ENCODE measurements at places on chromosomes 7 and 10.
A peak's percentile ranks its signal among the peaks of the same experiment; 100 is the strongest.

DNA sequence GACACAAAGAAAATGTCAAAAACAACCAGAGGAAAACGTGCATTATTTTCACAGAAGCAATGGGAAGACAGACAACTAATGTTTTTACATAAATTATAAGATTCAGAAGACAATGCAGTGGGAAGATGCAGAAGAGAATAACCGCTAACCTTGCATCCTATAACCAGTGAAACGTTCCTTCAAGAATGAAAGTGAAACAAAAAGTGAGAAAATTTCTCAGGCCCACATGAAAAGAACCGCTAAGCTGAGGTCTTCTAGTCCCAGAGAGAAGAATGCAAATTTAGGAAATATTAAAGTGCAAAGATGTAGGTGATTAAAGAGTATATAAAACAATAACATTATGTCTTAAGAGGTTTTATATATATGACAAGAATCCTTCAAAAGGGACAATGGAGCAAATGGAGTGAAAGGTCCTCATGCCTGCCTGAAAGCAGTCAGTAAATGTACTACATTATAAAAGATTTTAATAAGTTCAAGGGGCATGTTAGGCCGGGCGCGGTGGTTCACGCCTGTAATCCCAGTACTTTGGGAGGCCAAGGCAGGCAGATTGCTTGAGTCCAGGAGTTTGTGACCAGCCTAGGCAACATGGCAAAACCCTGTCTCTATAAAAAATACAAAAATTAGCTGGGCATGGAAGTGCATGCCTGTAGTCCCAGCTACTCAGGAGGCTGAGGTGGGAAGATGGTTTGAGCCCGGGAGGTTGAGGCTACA, 43.1 kb upstream of the DDC start:
- no peak for DNase-seq

DNA sequence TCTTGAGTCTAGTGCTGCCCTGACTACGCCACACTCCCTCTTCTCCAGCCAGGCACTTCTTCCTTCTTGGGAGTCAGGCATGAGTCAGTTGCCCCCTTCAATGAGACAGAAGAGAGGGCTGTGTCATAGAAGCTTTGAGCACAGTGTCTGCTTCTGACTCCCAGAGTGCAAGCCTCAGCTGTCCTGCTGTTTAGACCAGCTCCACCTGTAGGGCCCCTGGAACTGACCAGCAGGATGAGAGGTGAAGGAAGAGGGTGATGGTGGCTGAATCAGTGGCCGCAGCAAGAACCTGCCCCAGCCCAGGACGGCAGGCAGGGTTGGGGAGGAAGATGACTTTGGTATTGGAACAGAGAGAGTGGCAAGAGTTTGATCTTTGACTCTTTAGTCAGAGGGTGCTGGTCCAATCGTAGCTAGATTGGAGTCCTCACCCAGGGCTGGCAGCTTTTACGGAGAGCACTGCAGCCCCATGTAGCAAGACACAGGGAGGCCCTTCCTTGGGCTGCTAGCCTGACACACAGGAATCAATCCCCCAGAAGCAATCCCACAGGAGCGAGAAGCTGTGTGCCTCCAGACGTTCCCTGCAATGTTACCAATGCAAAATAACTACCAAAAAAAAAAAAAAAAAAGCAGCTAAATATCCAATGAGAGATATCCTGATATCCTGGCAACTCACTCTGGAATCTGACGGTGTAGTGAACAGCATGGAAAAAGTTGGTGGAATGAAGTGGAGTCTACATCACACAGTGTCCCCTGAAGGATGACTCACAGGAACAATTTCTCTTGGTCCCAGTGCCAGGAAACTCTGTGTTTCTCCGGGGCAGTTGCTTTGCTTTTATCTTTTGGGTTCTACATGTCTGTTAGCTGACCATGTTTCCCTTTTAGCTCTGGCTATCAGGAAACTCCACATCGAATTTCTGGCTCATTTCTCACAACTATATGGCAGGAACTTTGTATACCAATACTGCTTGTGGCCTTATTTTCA, 6.9 kb downstream of the C10orf62 start:
- DNase-seq = peak; percentile 89

GRCh38 chr7:137847568-137848050, 835 bp upstream of the DGKI start:
- no peak for DNase-seq

- no peak for DNase-seq
Measured at GRCh38 chr10:128622706-128623105, 496.5 kb upstream of the MKI67 start.

DNA sequence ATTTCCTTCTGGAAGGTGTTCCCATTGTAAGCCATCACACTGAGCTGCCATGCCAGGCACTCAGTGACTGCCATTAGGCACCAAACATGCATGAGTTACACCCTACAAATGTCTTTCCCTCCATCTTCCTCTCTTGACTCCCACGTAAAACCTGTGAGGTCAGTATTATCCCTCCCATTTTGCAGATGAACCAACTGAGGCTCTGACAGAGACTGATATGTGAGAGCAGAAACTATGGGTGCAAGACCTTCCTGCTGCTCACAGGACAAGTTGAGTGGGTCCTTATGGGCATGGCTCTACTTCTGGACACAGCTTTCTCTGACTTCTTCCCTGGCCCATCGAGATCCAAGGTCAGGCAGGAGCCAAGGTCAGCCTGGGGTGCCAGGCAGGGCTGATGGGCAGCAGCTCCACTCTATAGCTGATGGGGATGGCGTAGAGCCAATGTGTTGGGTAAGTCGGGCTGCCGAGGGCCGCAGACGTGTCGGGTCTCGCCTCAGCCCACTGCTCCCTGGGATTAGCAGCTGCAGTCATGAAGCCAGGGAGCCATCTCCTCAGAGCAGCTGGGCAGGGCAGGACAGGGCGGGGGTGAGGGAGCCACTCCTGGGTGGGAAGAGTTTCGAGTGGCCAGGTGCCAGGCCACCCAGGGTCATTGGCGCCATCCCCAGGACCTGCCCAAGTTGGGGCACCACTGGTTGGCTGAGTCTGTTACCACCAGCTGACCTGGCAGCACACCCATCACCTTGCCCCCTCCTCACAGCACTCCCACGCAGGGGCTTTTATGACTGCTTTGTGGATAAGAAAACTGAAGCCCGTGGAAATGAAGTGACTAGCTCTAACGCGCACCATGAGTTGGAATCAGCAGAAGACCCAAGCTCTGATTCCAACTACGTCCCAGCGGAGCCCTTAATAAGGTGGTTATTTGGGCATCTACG, 117.8 kb upstream of the ZMIZ1 start:
- DNase-seq = no peak

DNA sequence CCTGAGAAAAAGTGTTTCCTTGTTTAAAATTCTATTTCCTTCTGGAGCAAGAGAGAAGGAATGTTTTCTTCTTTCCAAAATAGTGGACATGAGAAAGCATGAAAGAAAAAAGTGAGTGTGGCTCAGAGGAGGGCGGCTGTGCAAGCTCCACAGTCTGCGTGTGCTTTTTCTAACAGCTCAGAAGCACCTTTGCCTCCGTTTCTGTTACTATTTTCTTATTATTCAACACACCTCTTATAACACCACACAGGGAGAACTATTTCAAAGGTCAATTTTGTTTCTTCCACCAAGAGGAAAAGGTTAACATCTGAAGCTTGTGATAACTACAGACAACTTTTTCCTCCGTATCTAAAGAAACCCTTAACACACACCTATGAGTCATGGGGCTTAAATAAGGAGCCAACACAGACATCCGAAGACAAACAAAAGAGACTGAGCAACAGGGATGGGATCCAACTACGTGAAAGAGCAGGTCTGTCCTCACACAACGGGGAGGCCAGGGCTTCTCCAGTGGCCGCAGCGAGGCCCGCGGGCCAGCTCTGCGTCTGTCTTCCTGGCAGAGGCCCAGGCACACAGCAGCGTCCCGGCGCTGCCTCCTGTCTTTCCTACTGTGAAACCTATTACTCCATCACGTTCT, 36.2 kb upstream of the NCAPG2 start:
- peak; percentile 72 for DNase-seq

DNA sequence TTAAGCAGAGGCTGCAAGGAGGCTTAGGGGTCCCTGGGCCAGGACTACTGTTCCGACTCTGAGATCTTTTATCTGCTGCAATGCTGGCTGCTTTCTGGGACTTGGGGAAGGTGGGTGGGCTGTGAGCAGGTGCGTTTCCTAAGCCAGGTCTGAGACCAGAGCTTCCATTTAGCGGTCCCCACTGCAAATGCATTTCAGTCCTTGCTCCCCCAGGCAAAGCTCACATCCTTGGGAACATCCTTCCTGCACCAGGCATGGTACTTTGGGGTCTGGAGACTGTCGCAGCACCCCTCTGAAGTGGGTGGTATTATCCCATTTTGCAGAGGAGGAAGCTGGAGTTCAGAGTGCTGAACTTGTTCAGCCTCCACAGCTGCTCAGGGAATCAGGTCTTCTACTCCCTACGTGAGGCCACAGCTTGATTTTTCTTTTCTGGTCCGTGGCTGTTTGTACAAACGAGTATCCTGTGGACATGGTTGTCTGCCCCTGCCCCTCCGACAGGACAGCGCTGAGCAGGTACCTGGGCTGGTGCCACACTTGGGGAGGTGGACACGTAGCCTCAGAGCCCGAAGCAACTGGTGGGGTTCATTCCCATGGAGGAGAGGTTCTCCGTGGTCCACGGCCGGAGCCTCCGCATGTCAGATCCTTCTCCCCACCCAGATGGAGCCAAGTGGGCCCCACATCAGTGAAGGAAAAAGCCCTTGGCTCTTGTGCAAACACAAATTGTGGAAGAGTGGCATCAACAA, 20.0 kb downstream of the ZMIZ1 start:
- DNase-seq = no peak

DNA sequence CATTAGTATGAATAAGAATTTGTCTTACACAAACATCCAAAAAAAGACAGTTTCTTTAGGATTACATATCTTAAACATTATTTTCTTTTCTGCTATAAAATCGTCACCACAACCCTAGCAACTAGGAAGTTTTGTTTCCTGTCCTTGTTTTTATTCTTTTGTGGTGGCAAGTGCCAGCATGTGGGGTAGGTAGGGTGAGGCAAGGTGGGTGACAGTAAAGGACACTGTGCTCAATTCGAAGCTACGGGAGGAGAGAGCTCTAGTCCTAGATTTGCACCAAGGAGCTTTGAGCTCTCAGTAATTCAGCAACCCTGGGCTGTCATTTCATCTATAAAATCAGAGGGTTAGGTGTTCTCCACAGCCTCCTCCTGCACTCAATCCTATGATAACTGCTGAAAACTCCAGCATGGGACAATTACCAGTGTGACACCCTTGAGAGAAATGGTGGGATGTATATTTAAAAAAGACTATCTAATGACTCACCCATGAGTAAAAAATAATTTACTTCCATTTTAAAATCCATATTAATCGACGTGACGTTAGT, 187.1 kb downstream of the FAM107B start:
- DNase-seq = no peak

- no peak for DNase-seq
Measured at GRCh38 chr10:62396864-62397263, 22.7 kb downstream of the ZNF365 start.

DNA sequence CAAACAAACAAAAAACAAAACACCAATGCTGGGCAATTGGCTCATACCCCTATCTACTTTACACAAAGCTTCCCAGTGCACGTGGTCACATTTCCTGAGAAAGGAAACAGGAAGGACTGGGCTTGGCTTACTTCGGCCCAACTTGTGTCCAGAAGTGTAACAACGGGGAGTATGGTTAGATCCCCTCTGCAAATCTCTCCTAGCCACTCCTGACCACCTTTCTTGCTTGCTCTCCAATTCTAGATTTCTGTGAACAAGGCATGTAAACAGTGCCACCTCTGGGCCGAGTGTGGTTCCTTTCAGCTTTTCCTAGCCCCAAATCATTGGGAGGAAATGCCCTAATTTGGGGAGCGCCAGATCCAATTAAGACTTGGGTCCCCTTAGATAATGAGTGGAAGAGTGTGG, 21.0 kb upstream of the FRAT2 start:
- no peak for DNase-seq

GRCh38 chr7:53325061-53325460, 289.6 kb downstream of the POM121L12 start:
- DNase-seq = no peak

GRCh38 chr7:82375129-82375528, 68.4 kb downstream of the CACNA2D1 start:
- no peak for DNase-seq

DNA sequence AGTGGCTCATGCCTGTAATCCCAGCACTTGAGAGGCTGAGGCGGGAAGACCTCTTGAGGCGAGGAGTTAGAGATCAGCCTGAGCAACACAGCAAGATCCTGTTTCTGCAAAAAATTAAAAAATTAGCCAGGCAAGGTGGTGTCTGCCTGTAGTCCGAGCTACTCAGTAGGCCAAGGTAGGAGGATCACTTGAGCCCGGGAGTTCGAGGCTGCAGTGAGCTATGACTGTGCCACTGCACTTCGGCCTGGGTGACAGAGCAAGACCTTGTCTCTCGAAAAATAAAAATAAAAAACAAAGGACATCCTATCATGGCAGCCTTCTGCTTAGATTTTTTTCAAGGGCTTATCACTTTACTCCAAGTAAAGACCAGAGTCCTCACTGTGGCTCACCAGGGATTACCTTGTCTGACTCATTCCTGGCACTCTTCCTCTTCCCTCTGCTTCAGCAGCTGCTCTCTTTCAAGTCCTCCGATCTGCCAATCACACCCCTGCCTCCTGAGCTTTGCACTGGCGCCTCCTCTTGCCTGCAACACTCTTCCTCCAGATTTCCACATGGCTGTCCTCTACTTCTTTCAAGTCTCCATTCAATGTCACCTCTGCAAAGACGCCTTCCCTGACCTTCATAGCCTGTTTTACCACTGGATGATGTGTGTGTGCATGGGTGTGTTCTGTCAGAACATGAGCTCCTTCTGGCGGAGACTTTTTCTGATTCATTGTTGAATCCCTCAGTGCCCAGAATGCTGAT, 7.7 kb downstream of the PRTFDC1 start:
- peak; percentile 46 for DNase-seq
